ENCODE measurements at places on chromosomes 2 and 18.

- DNase-seq, result no peak
- peaks cover 4% of the 10 kb centered on the region for H3K27me3 ChIP-seq
- H3K4me3 ChIP-seq, result no peak overlapping the region
- no peak overlapping the region for H3K27ac ChIP-seq
Observed at GRCh38 chr2:211033765-211034164, 477.4 kb downstream of the CPS1 start.

DNA sequence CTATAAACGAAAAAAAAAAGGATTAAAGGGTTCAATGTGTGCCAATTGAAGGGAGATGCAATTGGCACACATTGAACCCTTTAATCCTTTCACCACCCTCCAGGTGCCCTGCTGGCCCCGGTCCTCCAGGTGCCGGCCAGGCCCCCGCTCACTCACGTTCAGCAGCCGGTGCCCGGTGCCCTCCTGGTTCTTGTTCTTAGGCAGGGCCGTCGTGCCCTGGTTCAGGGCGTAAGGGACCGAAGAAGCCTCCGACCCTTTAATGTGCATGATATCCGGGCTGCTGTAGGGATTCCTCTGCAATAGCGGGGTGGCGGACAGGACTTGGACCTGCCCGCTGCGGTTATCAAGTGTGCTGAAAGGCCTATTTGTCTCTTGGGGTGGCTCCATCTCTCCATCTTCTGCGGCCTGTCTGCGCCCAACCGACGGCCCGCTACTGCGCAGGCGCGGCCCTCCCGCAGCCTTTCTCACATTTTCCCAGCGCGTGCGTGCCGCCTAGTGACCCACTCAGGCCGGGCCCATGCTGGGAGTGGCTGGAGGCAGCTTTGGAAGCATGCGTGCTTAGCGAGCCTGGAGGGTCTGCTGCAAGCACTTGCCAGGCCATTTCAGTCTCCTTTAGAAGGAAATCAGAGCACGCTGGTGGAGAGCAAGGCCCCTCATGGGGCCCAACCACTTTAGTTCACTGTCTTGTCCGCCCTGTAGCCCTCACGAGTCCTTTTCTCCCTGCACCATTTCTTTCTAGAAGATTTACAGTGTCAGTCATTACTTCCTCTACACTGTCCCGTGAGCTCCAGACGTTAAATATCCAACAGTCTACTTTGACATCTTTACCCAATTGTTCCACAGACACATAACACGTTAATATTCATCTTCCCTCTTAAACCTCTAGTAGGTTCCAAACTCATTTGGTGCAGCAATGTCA, 24.3 kb downstream of the TMEM237 start:
- no peaks in the 10 kb centered on the region for H3K4me1 ChIP-seq
- H3K27me3 ChIP-seq, result no peaks in the 10 kb centered on the region
- H3K27ac ChIP-seq, result no peak overlapping the region
- no peaks in the 10 kb centered on the region for H3K36me3 ChIP-seq
- no peak for DNase-seq

GRCh38 chr2:33634261-33634910, 35.3 kb upstream of the FAM98A start:
- no peak overlapping the region for H3K27ac ChIP-seq
- H3K36me3 ChIP-seq, result no peaks in the 10 kb centered on the region
- H3K4me1 ChIP-seq, result no peaks in the 10 kb centered on the region
- H3K4me3 ChIP-seq, result no peak overlapping the region

DNA sequence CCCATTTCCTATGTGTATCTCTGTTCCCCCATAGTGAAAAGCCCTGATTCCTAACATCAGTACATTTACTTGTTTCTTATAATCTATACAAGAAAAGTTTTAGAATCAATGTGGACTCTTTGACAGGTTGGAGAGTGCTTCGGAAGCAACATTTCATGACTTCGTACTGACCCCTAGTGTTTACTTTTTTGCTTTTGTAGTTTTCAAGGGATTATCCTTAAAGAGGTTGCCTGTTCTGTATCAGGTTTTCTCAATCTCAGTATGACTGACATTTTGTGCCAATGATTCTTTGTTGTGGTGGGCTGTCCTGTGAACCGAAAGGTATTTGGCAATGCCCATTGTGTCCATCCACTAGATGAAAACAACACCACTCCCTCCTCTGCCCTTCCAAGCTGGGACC, 43.3 kb upstream of the SERPINB2 start:
- peaks cover 9% of the 10 kb centered on the region for H3K27me3 ChIP-seq
- no peaks in the 10 kb centered on the region for H3K36me3 ChIP-seq
- H3K4me3 ChIP-seq, result no peak overlapping the region
- DNase-seq, result no peak
- no peaks in the 10 kb centered on the region for H3K4me1 ChIP-seq
- no peak overlapping the region for H3K27ac ChIP-seq

GRCh38 chr2:118374974-118375755, 286.9 kb downstream of the INSIG2 start:
- no peaks in the 10 kb centered on the region for H3K36me3 ChIP-seq
- no peak for DNase-seq
- H3K4me3 ChIP-seq, result no peak overlapping the region
- H3K27me3 ChIP-seq, result peaks cover 5% of the 10 kb centered on the region

DNA sequence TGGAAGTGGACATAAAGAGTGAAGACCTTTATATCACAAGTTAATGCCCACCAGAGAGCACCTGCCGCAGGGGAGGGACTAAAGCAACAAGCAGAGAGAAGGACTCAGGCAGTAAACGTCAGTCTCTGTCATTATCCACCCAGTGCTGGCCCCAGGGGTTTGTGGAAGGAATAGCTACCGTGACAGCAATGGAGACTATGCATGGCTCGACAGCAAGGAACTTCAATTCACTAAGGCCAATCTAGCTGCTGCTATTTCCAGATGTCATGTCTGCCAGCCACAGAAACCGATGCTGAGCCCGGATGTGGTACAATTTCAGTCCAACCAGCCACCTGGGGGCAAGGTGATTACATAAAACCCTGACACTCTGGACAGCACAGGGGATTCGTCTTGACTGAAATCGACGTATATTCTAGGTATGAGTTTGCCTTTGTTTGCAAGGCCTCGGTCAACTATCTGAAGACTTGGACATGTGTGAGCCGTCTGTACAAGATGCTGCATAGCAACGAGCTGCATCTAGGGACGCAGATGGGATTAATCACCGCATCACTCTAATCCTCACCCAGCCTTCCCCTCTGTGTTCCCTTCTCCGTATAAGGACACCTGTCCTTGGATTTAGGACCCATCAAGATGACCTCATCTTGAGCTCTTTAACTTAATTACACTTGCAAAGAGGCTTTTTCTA, 154.1 kb upstream of the SH3BP4 start:
- no peaks in the 10 kb centered on the region for H3K36me3 ChIP-seq
- H3K27ac ChIP-seq, result no peak overlapping the region
- no peak overlapping the region for H3K4me3 ChIP-seq
- no peak for DNase-seq
- no peaks in the 10 kb centered on the region for H3K4me1 ChIP-seq
- H3K27me3 ChIP-seq, result peaks cover 7% of the 10 kb centered on the region

GRCh38 chr2:225171350-225171749, 129.1 kb upstream of the DOCK10 start:
- DNase-seq, result no peak
- H3K4me3 ChIP-seq, result peak overlapping the region; percentile 52
- H3K36me3 ChIP-seq, result peaks cover 1% of the 10 kb centered on the region
- peak overlapping the region; percentile 7 for H3K27ac ChIP-seq
- H3K4me1 ChIP-seq, result peaks cover 8% of the 10 kb centered on the region

DNA sequence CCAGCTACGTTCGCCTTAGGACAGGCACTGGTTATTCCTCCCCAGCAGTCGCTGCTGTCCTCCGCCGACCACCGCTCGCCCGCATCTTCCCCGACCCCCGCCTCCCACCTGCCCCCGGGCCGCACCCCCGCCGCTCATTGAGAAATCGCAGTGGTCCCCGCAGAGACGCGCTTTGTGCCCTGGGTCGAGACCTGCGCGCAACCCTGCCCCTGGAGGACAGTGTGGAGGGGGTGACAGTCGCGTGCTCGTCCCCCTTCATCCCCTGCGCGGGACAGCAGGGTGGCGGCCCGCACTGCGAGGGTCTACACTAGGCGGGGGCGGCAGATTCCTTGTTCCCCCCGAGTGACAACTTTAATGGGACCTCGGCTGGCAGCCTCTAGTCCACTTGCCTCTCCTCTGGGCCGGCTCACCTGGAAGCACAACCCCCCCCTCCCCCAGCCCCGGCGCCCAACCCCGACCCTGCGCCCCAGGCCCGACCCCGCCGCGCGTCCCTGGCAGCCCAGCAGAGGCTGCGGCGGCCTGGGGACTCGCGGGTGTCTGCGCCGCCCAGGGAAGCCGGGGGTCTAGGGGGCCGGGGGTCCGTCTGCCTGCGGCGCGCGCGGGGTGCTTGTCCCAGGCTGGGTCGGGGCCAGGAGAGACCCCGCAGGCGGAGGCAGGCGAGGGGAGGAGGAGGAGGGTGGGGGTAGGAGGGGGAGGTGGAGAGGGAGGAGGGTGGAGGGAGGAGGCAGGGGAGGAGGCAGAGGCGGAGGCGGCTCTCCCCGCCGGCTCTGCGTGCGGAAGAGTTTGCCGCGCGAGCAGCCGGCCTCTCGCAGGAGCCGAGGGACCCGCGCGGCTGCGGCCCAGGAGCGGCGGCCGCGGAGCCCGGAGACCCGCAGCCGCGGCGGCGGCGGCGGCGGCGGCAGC, at the start of gene NPAS2:
NPAS2 (plus strand) TSS at position 770 of the 903 bp plus-strand sequence. CDS start 84,616 bp downstream, outside the sequence.
- no peaks in the 10 kb centered on the region for H3K36me3 ChIP-seq
- H3K27ac ChIP-seq, result no peak within 1 kb of the TSS
- peaks cover 3% of the 10 kb centered on the region for H3K4me1 ChIP-seq
- DNase-seq, result no peak

- H3K27me3 ChIP-seq, result peaks cover 6% of the 10 kb centered on the region
- no peak overlapping the region for H3K27ac ChIP-seq
- H3K36me3 ChIP-seq, result no peaks in the 10 kb centered on the region
- H3K4me3 ChIP-seq, result no peak overlapping the region
Observed at GRCh38 chr2:66569974-66570373, 135.0 kb downstream of the MEIS1 start.

GRCh38 chr2:182625814-182626213, 90.2 kb upstream of the DNAJC10 start:
- DNase-seq, result no peak
- H3K27me3 ChIP-seq, result peaks cover 4% of the 10 kb centered on the region
- no peak overlapping the region for H3K4me3 ChIP-seq
- H3K4me1 ChIP-seq, result no peaks in the 10 kb centered on the region

GRCh38 chr2:196409376-196409775, 230.1 kb upstream of the CCDC150 start:
- H3K4me3 ChIP-seq, result no peak overlapping the region
- peaks cover 5% of the 10 kb centered on the region for H3K27me3 ChIP-seq
- no peak for DNase-seq
- H3K27ac ChIP-seq, result no peak overlapping the region
- H3K4me1 ChIP-seq, result peaks cover 8% of the 10 kb centered on the region

- peaks cover 9% of the 10 kb centered on the region for H3K27me3 ChIP-seq
- DNase-seq, result no peak
- H3K4me3 ChIP-seq, result no peak overlapping the region
- peaks cover 3% of the 10 kb centered on the region for H3K4me1 ChIP-seq
- H3K36me3 ChIP-seq, result no peaks in the 10 kb centered on the region
Observed at GRCh38 chr2:38214209-38214717, 138.3 kb upstream of the CYP1B1 start.

DNA sequence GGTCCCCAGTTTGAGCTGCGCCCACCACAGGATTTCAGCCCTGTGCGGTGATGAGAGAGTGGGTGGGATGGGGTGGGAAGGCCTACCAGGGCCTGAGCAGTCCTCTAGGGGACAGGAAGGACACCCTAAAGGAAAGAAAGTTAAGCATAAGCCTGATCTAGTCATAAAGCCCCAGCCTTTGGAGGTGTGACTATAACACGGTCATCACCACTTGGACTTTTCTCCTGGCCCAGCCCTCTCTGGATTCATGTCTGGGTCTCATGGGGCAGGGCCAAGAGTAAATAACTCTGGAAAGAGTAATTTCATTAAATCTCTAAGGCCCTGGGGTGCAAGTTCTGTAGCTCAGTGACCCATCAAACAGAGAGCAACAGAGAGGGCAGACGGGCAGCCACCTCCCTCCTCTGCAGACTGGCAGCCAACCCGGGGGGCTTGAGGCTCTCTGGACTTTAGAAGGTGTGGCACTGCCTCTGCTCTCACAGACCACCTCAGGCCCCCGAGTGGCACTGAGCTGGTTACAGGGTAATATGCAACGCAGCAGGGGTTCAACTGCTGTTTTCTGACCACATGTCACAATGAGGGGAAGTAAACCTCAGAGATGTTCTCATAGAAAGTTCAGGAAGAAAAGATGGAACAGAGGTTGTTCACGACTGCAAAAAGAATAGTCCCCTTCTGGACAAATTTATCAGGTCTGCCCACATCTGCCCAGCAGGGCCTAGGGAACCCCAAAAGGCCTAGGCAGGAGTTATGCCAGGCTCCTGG, 41.5 kb downstream of the TGFA start:
- no peaks in the 10 kb centered on the region for H3K36me3 ChIP-seq
- DNase-seq, result no peak
- H3K27ac ChIP-seq, result no peak overlapping the region

DNA sequence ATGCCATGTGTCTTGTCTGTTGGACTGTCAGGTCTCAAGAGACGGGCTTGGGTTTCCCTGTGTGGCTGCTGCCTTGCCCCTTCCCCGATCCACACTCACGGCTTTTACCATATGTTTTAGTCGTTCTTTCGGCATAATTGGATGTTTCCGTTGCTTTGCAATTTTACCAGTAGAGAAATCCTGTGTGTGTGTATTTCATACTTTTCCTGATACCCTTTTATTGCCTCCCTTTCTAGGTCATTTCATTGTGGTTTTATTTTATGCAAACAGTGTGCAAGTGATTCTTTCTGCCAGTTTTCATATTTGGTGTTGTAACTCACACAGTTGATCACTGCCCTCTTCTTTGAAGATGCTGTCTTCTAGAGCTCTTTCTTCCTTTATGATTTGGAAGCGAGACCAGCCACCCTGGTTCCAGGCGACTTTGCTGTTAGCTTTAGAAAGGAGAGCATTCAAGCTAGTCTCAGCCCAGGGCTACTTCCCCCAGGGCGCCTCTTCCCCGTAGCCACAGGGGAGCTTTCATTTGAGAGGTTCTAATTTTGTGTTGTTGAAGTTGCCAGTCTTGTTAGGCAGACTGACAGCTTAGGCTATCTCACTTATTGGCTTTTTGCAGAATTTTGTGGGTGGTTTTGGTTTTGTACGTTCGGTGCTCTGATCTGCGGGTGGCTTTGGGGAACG, 17.0 kb downstream of the SH3BP4 start:
- peaks cover 18% of the 10 kb centered on the region for H3K27me3 ChIP-seq
- no peak for DNase-seq
- no peak overlapping the region for H3K27ac ChIP-seq
- H3K4me1 ChIP-seq, result peaks cover 8% of the 10 kb centered on the region
- H3K36me3 ChIP-seq, result no peaks in the 10 kb centered on the region

Data from memory B cell (primary cell).